ENCODE measurements at places on chromosomes 5 and 9.

GRCh38 chr5:100634937-100635534, 99.9 kb downstream of the FAM174A start:
- DNase-seq: no peak

GRCh38 chr9:114757395-114757794, 48.4 kb downstream of the TNFSF15 start:
- DNase-seq: no peak

- DNase-seq: no peak
Observed at GRCh38 chr9:101073122-101073521, 44.6 kb downstream of the PLPPR1 start.

DNA sequence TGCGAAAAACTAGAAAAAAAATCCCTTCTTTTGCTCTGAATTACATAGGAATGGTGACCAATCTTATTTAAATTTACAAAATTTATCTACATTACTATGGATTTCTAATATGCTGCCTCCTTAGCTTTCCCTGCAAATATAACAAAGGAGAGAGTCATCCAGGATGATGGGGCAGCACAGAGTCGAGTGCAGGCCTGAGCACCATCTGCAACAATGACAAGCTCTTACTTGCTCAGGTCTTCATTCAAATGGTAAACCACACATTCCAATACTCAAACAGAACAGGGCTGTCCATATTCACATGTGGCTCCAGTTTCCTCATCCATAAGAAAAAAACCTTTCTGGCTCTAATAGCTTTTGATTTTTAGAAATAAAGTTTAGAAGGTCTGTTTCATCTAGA, 33.5 kb upstream of the ZNF354B start:
- no peak for DNase-seq

- no peak for DNase-seq
Observed at GRCh38 chr9:8019636-8020035, 220.1 kb upstream of the DMAC1 start.

GRCh38 chr9:69888856-69889585, 68.4 kb downstream of the CFAP95 start:
- DNase-seq: no peak

GRCh38 chr9:95981761-95982390, 106.4 kb downstream of the ERCC6L2 start:
- DNase-seq: no peak

GRCh38 chr5:150085950-150086715, at the start of gene CSF1R:
Gene CSF1R (minus strand): TSS chr5:150086554. CDS start chr5:150086427, 127 bp downstream.
- no peak for DNase-seq

- no peak for DNase-seq
Observed at GRCh38 chr9:94554439-94555331, at the start of gene PCAT7. Gene PCAT7 (plus strand): TSS chr9:94555083.

- no peak for DNase-seq
Observed at GRCh38 chr5:44933686-44934085, 124.9 kb downstream of the MRPS30 start.

GRCh38 chr5:83157163-83157562, 79.8 kb downstream of the XRCC4 start:
- no peak for DNase-seq

GRCh38 chr9:93011114-93011513, 47.4 kb upstream of the SUSD3 start:
- DNase-seq: no peak

DNA sequence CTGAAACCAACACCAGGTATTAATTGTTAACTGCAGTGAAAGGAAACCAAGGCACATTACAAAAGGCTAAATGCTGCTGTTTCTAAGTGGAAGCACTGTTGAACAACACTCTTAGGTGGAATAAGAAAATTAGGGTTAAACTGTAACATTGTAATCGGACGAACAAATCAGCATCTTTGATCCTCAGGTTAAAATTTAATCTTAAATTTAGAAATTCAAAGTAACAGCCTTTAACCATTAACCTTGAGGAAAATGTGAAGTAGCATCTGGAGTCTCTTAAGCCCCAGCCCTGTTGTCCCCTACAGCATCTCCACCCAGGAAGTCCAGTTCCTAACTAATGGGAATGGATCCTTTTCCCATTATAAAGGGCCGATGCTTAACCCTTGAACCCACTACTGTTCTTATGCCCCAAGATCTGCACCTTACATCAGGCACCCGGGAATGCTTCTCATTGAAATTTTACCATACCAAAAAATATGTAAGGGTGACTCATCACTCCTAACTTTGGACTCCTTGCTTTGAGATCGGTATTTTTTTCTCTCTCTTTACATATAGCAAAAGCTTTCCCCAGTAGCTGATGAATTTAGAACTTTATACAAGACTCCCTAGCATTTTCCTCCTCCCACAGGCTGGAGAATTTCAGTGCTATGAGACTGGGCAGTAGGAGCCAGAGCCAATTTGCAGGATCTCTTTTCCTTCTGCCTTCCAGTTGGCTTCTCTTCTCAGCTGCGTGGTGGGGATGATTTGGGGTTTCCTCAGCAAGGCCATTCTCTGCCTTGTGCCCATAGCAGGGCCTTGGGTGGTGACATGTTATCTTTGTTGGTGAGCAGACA, 32.0 kb upstream of the ITGA2 start:
- DNase-seq: no peak

GRCh38 chr5:97839341-97840086, 656.5 kb upstream of the RIOK2 start:
- no peak for DNase-seq

DNA sequence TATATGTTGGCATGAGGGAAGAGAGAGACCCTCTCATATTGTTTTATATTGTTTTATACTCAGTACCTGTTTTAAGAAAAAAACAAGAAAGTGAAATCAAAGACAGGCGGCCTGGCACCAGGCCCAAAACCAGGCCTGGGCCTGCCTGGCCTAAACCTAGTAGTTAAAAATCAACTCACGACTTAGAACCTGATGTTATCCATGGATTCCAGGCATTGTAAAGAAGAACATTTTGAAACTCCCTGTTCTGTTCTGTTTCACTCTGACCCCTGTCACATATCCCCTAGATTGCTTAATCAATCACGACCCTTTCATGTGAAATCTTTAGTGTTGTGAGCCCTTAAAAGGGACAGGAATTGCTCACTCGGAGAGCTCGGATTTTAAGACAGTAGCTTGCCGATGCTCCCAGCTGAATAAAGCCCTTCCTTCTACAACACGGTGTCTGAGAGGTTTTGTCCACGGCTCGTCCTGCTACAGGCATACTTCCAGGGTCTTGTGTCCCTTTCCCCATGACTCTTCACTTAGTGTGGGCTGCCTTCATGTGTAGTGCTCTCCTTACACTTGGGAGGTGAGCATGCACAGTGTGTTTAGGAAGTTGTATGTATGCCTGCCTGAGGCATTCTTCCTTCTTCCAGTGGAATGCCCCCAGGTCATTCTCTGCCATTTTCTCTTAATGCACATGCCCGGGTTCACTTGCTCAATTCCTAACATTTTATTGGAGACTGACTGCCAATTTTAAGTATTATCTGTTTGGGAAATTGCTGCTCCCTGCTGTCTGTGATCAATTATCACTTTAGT, 17.8 kb downstream of the TBCA start:
- DNase-seq: no peak

GRCh38 chr5:146653560-146653959, 137.6 kb upstream of the GPR151 start:
- no peak for DNase-seq

DNA sequence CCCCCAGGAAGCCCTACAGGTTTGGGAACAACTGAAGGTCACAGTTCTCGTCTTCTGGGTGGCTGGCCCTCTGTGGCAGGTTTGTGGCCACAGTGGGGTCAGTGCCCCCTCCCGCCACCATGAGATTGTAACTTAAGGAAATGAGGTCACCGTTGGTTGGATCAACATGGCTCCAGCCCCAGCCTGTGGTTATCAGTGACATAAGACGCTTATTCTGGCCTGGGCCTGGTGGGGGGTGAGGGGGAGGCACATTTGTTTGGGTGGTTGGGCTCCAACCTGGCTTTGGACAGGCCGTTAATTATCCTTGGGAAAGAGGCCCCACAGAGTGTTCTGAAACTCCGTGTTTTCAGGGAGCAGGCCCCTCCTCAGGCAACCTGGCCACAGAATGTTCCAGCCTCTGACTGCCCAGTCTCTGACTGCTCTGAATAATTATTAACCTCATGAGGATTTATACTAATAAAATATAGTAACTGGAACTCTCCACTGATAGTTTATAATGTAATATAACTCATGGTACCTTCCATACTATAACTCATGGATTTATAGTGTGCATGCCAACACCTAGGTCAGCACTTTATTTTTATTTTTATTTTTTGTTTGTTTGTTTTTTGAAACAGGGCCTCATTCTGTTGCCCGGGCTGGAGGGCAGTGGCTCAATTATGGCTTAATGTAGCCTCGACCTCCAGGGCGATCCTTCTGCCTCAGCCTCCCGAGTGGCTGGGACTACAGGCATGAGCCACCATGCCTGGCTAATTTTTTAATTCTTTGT, 58.0 kb upstream of the RPL26L1 start:
- DNase-seq: no peak

GRCh38 chr5:172901788-172902496, 57.3 kb upstream of the RPL26L1 start:
- no peak for DNase-seq

- DNase-seq: no peak
Observed at GRCh38 chr9:83628540-83628939, 5.6 kb downstream of the IDNK start.

DNA sequence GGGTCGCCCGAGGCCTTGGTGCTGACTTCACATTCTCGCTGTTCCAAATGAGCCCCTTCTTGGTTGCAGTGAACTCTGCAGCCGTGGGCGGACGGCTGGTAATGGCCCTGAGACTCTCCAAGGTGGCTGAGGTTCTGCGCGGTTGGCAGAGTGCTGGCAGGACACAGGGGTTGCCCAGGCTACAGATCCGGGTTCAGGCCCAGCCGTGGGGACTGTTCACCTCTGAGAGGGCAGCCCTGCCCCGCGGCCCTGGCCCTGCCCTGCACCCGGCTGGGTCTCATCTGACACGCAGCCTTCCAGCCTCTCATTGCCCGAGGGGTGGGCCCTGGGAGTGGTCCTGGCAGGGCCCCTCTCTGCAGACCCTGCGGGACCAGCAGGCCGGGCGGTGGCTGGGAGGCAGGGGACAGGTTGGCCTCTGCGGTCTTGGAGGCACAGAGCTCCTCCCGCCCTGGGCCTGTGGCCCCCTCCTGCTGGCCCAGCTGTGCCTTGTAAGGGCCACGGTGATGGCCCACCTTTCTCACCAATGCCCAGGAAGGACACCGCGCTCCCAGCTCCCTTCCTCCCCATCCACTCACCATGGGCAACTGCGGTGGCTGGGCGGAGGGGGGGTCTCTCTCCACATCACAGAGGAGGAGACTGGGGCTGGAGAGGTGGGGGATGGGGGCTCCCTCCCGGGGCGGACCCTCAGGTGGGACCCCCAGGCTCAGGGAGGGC, 51.6 kb downstream of the AHRR start:
- no peak for DNase-seq

- no peak for DNase-seq
Observed at GRCh38 chr9:101311758-101312420, 72.9 kb downstream of the BAAT start.

GRCh38 chr5:6832994-6833393, 119.8 kb downstream of the TENT4A start:
- no peak for DNase-seq

GRCh38 chr5:169583101-169583423, 511 bp upstream of the SPDL1 start:
- DNase-seq: no peak

DNA sequence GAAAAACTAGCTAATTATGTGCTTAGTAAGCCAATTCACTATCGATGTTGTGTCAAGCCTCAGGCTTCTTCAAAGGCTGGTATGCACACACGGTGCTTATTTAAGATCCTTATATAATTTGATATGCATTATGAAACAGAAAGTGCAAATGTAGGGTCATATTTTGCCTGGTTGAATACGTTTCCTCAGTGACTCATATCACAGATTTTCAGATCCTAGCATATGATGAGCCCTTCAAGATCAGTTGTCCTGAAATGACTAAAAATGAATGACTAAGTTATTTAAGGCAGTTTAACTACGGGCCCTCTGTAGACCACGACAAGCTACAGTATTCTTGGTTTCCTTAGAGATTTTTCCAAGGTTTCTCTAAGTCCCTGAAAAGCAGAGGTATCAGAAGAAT, 778.3 kb downstream of the PRELID2 start:
- no peak for DNase-seq

- no peak for DNase-seq
Observed at GRCh38 chr5:1039210-1039548, 30.6 kb downstream of the NKD2 start.

DNA sequence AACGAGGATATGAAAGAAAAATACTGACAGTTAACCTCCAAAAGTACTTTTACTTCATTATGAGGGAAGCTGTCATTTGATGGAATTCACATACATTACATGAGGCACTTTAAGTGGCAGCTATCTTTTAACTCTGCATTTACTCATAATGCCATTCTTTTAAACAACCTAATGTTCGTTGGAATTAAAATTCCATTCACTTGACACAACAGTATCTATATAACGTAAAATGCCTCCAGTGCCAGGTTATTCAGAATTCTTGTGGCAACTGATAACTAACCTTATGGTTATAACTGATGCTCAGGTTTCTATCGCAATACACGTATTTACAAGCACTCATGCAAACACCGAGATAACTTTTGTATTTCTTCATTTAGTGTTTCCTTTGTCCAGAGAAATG, 376.9 kb upstream of the GRAMD2B start:
- no peak for DNase-seq

DNA sequence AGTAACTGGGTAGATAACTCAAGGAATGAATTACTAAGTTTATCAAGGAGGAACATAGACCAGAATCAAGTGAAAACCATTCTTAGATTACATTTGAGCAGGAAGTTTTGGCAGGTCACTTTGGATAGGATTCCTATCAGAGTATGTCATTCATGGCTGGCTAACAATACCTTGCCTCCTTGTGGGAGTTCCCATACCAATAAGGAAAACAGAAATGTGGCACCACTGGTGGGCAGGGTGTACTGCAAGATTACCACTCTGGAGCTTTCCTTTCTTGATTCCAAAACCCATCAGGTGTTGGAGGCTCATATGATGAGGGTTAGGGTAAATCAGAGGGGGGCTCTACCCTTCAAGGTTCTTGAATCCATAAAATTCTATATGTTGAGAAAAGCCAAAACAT, 18.6 kb upstream of the SPATA31D1 start:
- no peak for DNase-seq

- no peak for DNase-seq
Observed at GRCh38 chr5:132641241-132641723, 16.7 kb upstream of the IL13 start.

- no peak for DNase-seq
Observed at GRCh38 chr5:154209591-154210081, 19.1 kb downstream of the GALNT10 start.
